ENCODE measurements at places on chromosomes 1 and 21.

- DNase-seq = no peak
These were observed 521 bp upstream of the CDC7 start for GRCh38 chr1:91499904-91500755.

- no peak for DNase-seq
These were observed 13.9 kb downstream of the BTBD8 start for GRCh38 chr1:92094090-92094489.

DNA sequence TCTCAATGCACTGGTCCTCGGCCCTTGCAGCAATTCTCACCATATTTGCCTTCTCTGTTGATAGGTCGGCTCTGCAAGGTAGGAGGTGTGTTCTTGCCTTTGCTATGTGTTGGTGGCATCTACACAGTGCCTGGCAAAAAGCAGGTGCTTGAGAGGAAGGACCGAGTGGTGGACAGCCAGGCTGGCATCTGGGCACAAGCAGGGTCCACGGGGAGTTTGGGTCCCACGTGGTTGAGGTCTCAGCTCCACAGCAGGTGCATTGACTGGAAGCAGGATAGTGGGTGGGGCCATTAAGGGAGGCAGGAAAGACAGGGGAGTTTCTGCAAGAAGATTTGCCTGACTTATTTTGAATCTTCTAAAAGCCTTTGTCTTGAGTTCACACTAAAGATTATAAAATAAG is 81.2 kb upstream of the WNT4 start:
- DNase-seq = no peak

DNA sequence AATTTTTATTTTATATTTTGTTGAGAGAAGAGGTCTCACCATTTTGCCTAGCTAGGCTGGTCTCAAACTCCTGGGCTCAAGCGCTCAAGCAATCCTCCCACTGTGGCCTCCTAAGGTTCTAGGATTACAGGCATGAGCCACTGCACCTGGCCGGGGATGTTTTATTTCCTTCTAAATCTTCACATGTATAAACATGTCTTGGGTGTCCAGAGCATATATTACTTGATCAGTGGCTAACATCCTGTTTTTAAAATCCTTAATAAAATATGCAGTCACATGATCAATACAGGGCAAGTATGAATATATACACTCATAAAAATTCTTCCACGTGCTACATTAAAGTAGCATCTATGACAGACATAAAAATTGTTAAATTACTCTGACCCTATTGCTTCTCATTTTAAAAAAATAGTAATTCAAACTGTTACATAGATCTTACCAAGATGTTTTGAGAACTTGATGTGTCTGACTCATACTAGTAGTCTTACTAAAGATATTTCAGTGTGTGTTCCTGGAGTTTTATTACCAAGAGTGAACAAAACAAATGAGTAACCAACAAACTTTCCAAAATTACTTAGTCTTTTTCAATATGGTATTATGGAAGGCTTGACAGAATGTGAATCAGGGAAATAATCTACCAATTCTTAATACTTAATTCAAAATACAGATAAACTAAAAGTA is 222.5 kb downstream of the SLC45A1 start:
- DNase-seq = no peak

- no peak for DNase-seq
These were observed 6.3 kb upstream of the KYAT3 start for GRCh38 chr1:88998716-88999115.

GRCh38 chr1:9075022-9075421 is 5.6 kb upstream of the SLC2A5 start:
- DNase-seq = no peak

- no peak for DNase-seq
These were observed 51.5 kb upstream of the CNIH3 start for GRCh38 chr1:224564454-224565084.

DNA sequence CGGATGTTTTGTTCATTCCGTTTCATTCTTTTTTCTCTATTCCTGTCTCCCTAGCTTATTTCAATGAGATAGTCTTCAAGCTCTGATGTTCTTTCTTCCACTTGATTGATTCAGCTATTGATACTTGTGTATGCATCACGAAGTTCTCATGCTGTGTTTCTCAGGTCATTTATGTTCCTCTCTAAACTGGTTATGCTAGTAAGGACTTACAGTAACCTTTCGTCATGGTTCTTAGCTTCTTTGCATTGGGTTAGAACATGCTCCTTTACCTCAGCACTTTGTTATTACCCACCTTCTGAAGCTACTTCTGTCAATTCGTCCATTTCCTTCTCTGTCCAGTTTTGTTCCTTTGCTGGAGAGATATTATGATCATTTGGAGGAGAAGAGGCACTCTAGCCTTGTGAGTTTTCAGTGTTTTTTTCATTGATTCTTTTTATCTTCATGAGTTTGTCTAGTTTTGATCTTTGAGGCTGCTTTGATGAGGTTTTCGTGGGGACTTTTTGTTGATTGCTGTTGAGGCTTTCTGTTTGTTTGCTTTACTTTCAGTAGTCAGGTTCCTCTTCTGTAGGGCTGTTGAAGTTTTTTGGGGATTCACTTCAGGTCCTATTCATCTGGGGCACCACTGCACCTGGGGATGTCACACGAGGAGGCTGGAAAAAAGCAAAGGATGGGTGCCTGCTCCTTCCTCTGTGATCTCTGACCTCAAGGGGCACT is 496.9 kb upstream of the LRRC7 start:
- no peak for DNase-seq

- no peak for DNase-seq
These were observed 81.1 kb downstream of the CSMD2 start for GRCh38 chr1:34083974-34084373.

DNA sequence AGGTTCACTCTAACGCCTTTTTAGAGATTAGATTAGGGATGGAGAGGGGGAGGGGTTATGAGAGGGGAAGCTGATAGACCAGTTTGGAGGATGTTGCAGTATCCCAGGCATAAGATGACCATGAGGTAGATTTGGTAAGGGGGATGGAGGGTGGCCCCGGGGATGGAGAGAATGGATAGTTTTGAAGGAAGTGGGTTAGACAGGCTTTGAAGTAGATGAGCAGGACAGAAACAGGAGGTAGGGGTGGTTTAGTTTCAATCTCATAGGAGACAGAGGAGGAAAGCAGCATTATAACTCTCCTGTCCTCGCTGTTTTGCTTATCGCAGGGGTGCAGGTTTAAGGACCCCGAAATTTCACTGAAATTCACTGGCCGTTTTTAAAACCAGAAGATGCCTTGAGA is 11.8 kb downstream of the UBIAD1 start:
- DNase-seq = no peak

DNA sequence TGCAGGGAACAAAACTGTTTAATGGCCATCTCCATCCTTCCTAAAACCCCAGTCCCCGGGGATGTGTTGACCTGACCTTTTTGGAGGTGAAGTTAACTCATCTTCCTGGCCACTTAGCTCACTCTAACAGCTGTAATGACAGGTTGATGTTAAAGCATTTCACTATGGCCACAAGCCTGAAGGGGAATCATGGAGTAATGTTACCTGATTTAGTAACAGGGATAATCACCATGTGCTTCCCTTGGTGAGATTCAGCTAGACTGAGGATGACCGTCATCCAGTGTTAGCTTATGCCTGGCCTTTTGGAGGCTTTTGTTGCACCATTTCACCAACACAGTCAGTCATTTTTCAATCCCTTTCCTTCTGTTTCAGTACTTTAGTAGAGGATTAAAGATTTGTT is 64.3 kb upstream of the RAVER2 start:
- no peak for DNase-seq

DNA sequence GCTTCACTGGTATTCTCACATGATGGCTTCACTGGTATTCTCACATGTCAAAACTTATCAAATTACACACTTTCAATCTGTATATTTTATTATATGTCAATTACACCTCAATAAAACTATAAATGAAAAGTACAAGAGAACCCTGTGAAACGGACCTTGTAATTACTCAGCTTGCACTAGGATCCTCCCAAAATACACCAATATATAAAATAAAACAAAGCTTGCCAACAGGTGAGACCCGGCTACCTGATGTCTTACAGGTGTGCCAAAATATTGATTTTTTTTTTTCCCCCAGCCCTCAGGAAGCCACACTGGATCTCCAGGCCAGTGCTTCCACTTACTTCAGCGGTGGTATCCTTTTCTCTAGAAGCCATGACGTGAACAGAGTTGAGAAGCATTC is 22.9 kb downstream of the PIK3C2B start:
- no peak for DNase-seq

DNA sequence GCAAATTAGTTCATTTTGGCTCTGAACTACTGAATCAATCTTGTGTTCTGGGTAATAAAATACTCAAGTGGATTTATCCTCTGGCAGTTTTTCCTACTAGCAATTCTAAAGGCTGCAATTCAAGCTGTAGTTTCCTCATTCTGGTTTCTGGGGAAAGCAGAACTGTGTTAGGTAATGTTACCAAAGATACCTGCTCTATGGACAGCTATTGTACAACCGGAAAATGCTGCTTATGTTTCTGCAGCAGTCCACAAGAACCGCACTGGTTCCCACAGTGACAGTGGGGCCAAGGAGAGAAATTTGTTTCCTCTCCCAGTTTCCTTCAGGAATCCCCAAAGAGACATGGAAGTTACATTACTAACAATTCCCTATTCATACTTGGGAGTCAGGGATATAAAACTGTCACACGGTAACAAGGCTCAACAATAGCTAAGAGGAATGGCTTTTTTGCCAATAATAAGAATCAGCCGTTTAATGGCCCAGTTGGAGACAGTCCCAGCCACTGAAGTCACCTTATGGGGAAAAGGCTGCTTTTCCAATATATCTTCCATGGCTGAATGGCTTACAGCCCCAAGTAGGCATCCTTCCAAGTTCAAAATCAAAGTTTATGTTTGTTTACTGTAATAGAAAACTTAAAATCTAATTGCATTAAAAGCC is 52.6 kb downstream of the PCNX2 start:
- no peak for DNase-seq

GRCh38 chr1:59072583-59072947 is 224.3 kb upstream of the FGGY start:
- no peak for DNase-seq

- DNase-seq = no peak
These were observed 51.8 kb downstream of the LACTBL1 start for GRCh38 chr1:22920734-22921451.

DNA sequence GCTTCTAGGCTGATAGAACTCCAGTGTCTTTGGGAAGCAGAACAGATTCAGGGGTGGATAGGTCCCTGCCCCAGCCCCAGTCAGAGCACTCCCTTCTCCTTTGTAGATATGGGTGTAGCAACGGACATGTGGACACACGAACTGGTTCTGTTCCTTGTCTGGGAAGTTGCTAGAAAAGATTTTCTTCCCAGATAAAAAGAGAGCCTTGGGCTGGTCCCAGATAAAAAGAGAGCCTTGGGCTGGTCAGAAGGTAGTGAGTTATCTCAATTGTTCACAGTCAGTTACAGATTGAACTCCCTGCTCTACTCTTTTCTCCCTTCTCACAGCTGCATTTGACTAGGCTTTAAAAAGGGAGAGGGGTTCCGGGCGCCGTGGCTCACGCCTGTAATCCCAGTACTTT is 7.4 kb upstream of the EFNA1 start:
- no peak for DNase-seq

- no peak for DNase-seq
These were observed 11.1 kb downstream of the RXFP4 start for GRCh38 chr1:155952505-155952890.

GRCh38 chr1:239755107-239755912 is 336.4 kb upstream of the FMN2 start:
- no peak for DNase-seq

- no peak for DNase-seq
These were observed 2.0 kb downstream of the ASCL5 start for GRCh38 chr1:201125019-201125418.

GRCh38 chr21:16583556-16583955 is 853.8 kb downstream of the USP25 start:
- no peak for DNase-seq

GRCh38 chr1:228036701-228037231 is 30.0 kb downstream of the WNT3A start:
- no peak for DNase-seq

- no peak for DNase-seq
These were observed 7.3 kb downstream of the RAB4A start for GRCh38 chr1:229278120-229278741.

DNA sequence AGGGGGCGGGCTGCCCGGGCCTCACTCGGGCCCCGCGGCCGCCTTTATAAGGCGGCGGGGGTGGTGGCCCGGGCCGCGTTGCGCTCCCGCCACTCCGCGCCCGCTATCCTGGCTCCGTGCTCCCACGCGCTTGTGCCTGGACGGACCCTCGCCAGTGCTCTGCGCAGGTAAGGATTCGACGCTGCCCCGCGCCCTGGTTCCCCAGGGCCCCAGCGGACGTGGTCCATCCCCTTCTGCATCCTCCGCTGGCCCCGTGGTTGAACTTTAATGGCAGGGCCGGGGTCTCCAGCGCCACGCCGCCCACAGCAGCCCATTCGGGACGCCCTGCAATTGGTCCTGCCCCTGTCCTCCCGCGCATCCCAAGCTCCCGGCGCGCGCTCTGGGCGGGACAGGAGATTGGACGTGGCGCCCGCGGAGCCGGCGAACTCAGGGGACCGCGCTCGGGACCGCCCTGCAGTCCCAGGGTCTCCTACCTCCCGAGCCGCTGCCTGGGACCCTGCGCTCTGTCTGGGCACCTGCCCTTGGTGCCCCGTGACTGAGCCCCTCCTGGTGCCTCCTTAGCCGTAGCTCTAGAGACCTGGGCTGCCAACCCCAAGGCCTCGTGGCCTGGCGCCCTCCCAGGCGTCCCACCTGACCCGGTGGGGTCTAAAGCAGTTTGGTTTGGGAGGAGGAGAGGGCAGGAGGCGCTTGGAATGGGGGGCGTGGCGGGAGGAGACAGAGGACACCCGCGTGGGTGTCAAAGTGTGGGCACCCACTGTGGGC is at the start of gene ALPL:
ALPL (plus strand) TSS at position 73 of the 762 bp plus-strand sequence. CDS start 44,659 bp downstream, outside the sequence.
- no peak for DNase-seq

- no peak for DNase-seq
These were observed 2.4 kb upstream of the SLC19A1 start for GRCh38 chr21:45544449-45545235.

GRCh38 chr1:32774950-32775634 is 42.1 kb downstream of the YARS1 start:
- DNase-seq = no peak

GRCh38 chr1:19728413-19729145 is 63.9 kb downstream of the HTR6 start:
- no peak for DNase-seq

- no peak for DNase-seq
These were observed 20.5 kb downstream of the PLA2G4A start for GRCh38 chr1:186849271-186849671.

GRCh38 chr1:106278716-106279115 is 777.8 kb upstream of the PRMT6 start:
- DNase-seq = no peak

- no peak for DNase-seq
These were observed 418.5 kb downstream of the PTPRC start for GRCh38 chr1:199057322-199057721.

- DNase-seq = no peak
These were observed 47.6 kb downstream of the KIAA0319L start for GRCh38 chr1:35509558-35509957.

DNA sequence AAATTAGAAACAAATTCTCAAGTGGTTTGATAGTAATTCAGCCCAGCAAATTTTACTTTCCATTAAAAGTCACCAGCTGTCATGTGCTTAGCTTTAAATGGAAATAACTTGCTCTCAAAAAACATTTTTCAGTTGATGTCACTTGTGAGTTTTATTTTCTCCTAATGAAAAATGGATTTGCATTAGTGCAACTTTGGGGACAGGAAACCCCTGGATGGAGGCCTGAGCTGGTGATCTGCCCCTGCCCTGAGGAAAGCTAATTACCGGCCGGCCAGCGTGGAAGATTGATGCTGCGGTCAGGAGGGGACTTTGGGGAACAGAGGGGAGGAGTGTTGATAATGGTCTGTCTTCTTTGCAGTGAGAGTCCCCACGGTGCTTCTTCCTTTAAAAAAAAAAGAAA is 66.8 kb upstream of the ANGPTL1 start:
- DNase-seq = no peak

GRCh38 chr1:14606632-14607031 is 8.1 kb downstream of the KAZN start:
- DNase-seq = no peak

Measured in activated gamma-delta T cell (primary cell).